Right cardiac atrium (tissue), 5 donors: ENCODE measurements at places on chromosomes 11 and 22. TPM values are rescaled to one million over a fixed set of nuclear protein-coding genes. Genes with fewer than 3 reads are reported as not detected.
A peak's percentile ranks its signal among the peaks of the same experiment; 100 is the strongest.

Gene UPK3A
- not detected for total RNA-seq

Gene SPA17
- total RNA-seq: 3.1 TPM

Gene PHRF1
- total RNA-seq: 19.9 TPM

Gene OSM
- 1.5 TPM for total RNA-seq

Gene GTF2H1
- total RNA-seq: 23.9 TPM

Gene SLC16A8
- 0.68 TPM for total RNA-seq

Gene CRYBB2
- not detected for total RNA-seq

Gene CABP4
- total RNA-seq: 1.2 TPM

Gene NELL1
- not detected for total RNA-seq

Gene TPST2
- 55.2 TPM for total RNA-seq

DNA sequence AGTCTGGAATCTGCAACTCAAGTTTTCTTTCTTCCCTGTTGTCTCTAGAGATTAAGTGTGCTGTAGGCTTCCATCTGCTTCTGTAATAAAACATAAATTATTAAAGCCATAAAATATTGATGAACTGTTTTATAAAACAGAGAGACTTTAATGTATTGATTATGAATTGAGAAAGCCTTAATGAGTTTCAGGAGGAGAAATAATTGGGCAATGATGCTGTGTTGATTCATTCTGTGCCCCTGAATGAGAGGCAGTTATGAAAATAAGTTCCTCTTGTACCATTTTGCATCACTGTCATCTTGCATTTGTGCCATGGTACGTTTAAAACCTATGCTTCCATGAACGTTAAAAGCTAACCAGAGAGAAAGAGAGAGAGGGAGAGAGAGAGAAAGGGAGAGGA is 194.1 kb upstream of the LARGE1 start:
- DNase-seq: no peak

- DNase-seq: no peak
Measured at GRCh38 chr11:8315463-8315862, 51.8 kb upstream of the LMO1 start.

DNA sequence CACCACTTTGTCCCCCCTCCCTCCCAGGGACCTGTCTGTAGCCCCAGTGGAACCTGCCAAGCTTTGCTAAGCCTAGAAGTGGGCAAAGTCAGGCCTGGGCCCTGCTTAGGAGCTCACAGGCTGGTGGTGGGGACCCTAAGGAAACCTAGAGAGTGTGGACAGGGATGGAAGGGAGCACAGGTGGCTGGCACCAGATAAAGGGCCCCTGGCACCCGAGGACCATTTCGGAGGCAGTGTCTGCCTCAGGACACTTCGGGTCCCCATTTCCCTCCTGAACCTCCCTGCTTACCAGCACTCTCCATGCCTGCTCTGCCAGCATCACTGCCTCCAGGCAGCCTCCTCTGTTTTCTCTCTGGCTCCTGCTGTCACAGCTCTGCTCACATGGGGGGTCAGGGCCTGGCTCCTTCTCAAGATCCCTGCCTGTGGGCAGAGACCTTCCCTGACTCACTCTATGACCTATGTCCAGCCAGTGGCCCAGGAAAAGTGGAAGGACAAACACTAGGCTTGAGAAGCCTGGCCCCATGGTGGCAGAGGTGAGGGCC is 13.6 kb upstream of the OMP start:
- DNase-seq: peak; percentile 19

- DNase-seq: no peak
Measured at GRCh38 chr11:67429038-67429668, 859 bp downstream of the RPS6KB2 start.

DNA sequence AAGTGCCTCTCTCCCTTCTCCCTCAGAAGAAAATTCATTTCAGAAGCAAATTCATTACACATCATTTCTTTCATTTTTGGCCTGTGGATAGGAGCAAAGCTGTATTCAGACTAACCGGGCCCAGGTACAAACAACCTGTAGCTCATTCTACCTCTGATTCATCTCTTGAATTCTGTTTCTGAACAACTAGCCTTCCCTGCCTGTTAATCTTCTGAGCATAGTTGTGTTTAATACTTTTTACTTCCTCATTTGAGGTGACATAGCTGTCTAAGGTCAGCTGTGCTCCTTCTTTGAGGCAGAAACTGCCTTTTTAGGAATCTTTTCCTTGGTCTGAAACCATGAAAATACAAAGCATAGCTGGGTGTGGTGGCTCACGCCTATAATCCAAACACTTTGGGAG is 12.6 kb upstream of the IL18BP start:
- no peak for DNase-seq

DNA sequence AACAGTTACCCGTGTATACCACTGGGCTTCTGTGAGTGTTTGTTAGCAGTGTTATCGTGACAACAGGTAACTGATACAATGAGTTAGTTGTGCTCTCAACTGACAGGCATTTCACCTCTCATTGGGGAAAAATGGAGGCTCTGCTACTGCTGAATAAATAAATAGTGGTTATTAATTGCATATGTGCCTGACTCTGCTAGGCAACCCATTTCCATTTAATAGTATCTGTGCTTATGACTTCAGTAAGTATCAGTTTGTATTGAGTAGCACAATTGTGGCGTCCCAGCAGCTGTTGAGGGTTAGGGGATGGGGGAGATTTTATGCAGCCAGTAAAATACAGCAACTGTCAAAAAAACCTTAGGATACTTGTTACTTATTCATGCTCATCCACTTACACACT is 123.4 kb upstream of the SEZ6L start:
- no peak for DNase-seq

DNA sequence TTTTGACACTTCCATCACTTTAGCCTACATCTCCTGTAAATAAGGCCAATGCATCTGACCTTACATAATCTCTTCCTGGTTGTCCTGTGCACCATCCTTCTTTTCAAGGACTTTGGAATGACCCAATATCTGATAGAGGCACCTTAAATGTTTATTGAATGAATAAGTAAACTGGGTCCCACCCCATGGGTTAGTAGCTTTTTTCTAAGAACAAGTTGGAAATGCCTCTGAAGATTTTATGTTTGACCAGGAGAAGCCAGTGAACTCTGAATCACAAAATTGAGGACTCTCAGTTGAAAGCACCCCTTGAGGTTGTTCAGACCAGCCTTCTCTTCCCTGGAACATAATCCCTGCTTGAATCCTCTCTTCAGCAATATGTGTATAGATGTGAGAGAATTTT is 1.4 kb downstream of the RNF185 start:
- DNase-seq: no peak

DNA sequence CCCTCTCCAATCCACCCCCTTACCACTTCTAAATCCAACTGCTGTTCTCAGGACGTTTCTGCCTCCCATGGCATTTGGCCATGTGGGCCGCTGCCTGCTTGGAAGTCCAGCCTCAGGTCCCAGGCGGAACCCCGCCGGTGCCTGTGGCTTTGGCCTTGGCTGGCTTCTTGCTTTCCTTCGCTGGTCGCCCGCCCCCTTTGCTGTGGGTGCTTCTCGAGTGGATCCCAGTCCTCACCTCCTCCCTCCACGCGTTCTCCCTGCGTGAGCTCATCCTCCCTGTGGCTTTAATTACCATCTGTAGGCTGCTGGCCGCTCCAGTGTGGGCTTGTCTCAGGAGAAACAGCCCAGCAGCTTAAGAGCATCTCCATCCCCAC is 111.7 kb downstream of the NECTIN1 start:
- DNase-seq: no peak

GRCh38 chr11:118128721-118129470 is 23.7 kb downstream of the SCN4B start:
- no peak for DNase-seq

- peak; percentile 90 for DNase-seq
Measured at GRCh38 chr11:82733444-82734119, at the start of gene FAM181B. TSS of gene FAM181B (minus strand) at chr11:82733864. CDS start at chr11:82733729, 135 bp downstream.

DNA sequence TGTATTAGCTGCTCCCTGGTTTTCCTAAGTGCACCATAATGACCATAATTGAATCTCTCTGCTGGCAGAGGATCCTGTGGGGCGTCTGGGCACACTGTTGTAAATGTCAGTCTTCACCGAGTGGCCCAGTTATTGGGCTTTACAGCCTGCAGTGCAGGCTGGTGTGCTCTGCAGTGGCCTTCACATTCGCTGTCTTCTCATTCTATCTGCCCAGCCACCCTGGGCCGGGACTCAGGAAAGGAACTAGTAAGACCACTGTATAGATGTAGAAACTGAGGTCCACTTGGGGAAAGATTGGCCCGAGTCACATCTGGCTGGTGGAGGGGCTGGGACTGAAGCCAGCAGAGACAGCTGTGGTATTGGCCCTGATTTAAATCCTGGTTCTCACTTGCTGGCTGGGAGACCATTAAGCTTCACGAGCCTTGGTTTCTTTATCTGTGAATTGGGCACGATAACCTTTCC is 49.3 kb downstream of the TSPAN18 start:
- no peak for DNase-seq

DNA sequence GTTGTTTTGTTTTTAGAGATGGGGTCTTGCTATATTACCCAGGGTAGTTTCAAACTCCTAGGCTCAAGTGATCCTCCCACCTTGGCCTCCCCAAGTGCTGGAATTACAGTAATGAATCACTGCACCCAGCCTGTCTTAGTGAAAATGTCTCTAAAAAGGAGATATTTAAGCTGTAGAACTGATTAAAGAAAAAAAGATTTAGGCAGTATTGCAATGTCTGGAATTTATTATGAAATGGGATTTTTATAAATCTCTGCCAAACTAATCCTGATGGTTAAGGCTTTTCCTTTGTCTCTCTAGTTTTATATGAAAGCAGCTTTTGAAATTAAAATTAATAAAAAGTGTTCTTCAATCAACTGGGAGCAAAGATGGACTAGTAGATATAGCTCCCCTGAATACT is 2.1 kb downstream of the PLAAT3 start:
- DNase-seq: no peak

GRCh38 chr11:73295996-73296318 is 12.1 kb upstream of the ARHGEF17 start:
- no peak for DNase-seq

DNA sequence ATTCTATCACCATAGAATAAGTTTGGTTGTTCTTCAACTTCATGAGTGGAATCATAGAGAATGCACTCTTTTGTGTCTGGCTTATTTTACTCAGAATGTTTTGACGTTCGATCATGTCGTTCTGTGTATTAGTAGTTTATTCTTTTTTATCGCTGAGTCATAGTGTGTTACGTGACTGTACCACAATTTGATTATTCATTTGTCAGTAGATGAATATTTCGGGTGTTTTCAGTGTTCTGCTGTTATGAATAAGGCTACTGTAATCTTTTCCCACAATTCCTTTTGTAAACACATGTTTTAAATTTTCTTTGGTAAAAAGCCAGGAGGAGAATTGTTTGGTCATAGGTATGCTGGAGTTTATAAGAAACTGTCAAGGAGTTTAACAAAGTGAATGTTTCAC is 279.9 kb upstream of the B3GAT1 start:
- no peak for DNase-seq

DNA sequence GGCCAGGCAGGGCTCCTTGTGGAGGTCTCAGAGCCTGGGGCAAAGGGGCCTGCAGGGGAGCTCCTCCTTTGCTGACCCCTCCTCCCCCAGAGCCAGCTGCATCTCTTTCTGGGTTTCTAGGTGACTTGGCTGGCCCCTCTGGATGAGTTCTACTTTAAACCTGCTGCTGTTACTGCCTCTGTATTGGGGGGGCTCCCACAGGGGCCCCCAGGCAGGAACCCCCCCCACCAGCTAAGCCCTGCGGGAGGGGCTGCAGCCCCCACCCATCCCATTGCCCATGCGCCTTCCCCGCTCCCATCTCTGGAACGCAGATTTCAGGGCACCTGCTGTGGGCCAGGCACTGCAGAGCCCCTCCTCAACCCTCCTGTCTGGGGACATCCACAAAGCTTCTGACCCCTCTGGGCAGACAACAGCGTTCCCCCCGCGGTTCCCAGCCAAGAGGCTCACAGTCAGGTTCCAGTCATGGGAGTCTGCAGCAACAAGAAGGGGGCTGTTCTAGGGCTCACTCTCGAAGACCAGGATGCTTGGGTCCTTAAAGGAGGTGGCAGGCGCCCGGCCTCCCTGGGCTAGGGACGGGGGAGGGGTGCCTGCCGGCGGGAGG is 815 bp upstream of the PLCB3 start:
- peak; percentile 63 for DNase-seq

- peak; percentile 5 for DNase-seq
Measured at GRCh38 chr11:126352934-126353801, 2.3 kb upstream of the ST3GAL4 start.

- no peak for DNase-seq
Measured at GRCh38 chr11:86091566-86091965, 22.7 kb upstream of the PICALM start.

DNA sequence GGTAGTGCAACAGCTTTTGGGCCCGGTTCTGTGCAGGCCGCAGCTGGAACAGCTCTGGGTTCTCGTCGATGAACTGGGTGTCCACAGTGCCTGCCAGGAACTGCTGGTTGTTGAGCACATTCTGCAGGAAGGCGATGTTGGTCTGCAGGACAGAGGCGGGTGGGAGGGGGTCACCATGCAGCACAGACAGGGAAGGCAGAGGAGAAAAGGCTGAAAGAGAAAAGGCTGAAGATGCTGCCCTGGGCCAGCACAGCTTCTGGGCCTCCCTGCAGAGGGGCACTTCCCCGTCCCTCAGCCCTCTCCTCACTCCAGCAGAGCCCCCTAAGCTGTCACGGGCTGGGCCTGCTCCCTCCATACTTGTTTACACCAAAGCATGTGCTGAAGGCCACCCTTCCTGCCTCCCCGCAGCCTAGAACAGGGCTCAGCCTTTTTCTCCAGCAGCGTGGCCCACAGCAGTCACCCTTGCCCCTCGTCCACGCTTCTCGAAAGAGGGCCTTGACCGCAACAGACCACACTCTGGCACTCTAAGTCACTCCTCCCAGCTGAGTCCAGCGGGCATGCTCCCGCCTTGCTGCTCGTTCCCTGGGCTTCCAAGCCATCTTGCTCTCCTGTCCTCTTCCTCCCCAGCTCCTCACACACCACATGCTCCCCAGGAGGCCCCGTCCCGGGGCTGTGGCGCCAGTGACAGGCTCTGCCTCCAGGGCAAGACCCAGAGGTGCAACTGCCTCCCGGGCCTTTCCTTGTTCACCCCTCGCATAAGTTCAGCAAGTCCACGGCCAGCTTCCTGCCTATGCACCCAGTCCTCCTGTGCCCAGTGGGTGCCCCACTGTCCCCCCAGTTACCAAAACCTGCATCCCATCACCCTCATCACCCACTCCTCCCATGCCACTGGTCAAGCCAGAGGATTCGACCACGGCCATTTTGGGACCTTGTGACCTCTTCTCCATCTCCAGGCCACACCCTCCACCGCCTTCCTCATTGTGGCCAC is 3.3 kb upstream of the LRFN4 start:
- peak; percentile 55 for DNase-seq

GRCh38 chr11:23687991-23688390 is 808.9 kb upstream of the LUZP2 start:
- DNase-seq: no peak

DNA sequence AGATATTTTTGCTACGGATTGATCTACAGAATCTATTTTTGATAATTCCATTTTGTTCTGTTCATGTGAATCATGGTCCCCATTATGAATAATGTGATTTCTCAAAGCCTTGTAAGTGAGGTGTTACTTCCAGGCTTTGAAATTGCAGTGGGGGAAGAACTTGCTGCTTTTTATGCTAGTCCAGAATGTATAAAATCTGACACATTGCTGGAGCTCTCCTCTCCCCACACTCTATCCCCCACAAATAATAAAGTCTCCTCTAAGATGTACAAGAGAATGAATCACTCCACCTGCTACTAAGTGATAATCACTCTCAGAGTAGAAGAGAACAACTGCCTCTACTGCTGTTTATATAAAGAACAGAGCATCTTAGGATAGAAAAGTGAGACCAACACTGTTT is 5.9 kb upstream of the RAB6A start:
- no peak for DNase-seq

- no peak for DNase-seq
Measured at GRCh38 chr22:39806109-39806508, 87.5 kb downstream of the ENTHD1 start.
